CD4-positive, alpha-beta T cell treated with Interleukin-6 for 4 hours (primary cell): ENCODE measurements at places on chromosomes 7 and 10.
A peak's percentile ranks its signal among the peaks of the same experiment; 100 is the strongest.

- DNase-seq = no peak
These were observed 902.8 kb upstream of the PHF14 start for GRCh38 chr7:10070899-10071298.

GRCh38 chr7:90290244-90291113, 30.6 kb downstream of the FAM237B start:
- DNase-seq = no peak

DNA sequence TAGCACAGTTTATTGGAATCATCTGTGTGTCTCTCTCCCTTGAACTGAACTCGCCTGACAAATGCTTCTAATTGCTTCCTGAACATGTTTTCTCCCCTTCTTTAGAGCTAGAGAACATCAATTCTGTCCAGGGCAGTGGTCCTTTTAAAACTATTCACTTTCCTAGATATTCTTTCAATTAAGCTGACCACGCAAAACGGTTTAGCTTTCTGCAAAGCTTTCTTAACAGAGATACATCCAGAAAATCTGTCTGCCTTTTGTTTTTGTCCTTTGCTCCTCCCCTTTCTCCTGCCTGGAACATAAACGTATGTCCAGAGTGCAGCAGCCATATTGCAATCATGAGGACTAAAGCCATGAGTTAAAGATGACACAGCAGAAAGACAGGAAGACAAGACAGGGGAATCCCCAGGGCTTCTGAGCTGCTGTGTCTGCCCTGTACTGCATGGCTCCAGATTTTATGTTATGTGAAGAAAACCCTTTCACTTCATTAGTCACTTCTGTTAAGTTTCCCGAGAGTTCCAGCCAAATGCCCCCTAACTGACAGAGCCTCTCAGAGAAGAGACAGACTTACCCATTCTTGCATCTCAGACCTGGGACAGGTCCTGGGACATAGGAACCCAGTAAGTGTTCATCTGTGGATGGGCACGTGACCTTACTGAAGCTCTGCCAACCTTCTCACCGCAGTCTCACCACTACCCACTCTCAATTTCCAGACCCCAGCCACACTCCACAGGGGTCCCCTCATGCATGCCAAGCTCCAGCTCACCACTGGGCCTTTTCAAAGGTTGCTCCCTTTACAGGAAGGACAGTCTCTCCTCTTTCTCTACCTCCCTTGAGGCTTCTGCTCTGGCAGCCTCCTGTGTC, 35.0 kb upstream of the CPXM2 start:
- no peak for DNase-seq

- peak; percentile 81 for DNase-seq
These were observed 56.7 kb downstream of the IDE start for GRCh38 chr10:92517034-92517655.

DNA sequence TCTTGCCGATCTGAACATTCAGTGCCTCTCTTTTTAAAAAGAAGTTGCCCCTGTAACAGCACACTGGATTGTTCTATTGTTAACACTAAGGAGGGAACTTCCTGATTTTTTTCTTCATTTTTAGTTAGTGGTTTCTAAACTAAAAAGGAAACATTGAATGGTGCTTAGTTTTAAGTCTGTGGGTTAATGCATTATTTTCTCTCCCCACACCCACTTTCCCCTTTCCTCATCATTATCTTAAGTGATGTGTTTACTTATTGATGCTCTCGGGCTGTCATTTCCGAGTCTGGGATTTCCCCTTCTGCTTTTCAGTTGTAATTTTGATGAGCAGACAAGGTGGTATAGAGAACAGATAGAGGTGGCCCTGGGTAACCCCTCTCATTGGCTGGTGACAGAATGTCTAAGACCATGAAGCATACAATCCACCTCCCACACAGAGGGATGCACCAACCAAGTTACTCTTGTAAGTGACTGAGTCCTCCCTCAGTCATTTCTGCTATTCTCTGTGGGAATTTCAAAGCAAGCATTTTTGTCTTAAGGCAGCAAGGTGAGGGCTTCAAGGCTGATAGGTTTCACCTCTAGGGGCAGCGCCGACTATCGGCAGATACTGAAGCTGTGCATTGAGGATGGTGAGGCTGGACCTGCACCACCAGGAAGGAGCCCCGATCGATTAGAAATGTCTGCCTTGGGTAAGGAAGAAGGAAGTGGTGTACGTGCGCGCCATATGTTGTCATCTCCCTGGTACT, 49.5 kb downstream of the CHN2 start:
- DNase-seq = peak; percentile 9

- DNase-seq = peak; percentile 29
These were observed 11.9 kb upstream of the SPAG6 start for GRCh38 chr10:22333167-22333974.

DNA sequence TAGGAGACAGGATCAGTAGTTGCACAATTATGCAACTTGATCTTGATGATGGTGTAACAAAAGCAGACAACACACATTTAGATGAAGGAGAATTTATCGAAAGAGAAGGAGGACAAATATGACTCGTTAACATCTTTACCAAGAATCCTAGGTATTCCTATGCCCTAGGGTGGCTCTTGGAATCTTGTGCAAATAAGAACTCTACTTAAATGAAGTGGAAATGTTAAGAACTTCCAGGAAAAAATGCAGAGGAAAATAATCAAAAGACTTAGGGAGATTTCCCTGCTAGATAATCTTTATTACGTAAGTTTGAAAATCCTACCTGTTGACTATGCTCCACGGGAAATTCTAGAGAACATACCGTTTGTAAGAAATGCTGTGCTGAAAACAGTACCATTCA, 485.4 kb downstream of the POM121L12 start:
- no peak for DNase-seq

- DNase-seq = no peak
These were observed 33.7 kb upstream of the RBM33 start for GRCh38 chr7:155610633-155611193.

DNA sequence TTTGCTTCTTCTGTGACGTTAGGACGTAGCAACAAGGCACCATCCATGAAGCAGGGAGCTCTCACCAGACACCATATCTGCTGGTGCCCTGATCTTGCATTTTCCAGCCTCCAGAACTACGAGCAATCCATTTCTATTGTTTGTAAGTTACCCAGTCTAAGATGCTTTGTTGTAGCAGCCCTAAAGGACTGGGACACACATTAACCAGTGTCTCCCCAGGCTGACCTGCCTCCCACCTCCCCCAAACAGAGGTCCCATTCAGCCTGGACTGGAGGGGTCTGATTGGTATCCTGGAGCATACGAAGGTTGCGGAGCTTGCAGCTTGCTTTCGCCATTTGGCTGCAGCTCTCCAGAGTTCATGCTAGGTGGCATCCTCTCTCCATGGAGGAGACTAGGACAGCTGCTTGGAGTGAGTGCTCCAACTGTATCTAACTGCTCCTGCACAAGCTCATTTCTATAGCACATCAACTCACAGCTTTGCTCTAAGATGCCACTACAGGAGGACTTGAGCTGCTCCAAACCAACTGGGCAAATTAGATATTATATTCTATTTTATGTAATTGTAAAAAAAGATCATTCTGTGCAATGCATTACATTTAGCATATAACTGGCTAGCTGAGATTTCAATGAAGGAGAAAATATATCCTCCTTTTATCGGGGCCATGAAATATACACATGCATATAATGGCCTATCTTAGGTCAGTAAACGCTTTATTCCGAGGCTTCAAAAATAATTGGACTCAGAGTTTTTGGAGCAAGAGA, 8.0 kb upstream of the GRK5 start:
- peak; percentile 64 for DNase-seq

DNA sequence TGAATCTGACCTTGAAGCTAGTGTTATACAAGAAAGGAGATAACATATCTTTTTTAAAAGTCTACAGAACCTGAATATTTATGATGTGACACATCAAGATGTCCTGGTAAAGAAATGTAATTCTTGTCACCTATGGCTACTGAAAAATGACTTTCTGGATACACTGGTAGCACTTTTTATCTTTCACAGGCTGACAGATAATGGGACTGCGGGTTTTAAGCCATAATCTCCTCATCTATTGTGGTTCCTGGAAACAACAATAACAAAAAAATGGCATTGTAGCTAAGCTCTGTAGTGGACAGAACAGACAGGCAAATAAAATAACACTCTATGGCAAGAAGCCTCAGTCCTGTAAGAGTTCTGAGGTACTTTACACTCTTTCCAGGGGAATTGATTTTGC, 31.6 kb upstream of the YAE1 start:
- no peak for DNase-seq

- DNase-seq = no peak
These were observed 122.5 kb upstream of the KLF6 start for GRCh38 chr10:3907514-3907913.

GRCh38 chr7:130207642-130208041, at the start of gene SSMEM1:
Gene SSMEM1, plus strand, starts transcription at chr7:130207860. Its CDS starts 51 bp downstream, at chr7:130207911.
- no peak for DNase-seq
